ENCODE measurements at places on chromosomes 2 and 18.

DNA sequence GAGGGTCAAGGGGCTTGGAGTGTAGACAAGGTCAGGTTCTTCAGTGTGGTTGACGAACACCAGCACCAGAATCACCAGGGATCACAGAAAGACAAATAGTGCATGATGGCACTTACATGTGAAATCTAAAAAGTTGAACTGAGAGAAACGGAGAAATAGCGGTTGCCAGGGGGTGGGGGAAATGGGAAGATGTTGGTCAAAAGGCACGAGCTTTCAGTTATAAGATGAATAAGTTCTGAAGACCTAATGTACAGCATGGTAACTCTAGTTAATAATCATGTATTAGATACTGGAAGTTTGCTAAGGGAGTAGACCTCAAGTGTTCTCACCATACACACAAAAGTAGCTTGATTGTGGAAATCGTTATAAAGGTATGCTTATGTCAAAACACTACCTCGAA lies 43.7 kb upstream of the DARS1 start:
- no peak for DNase-seq

- DNase-seq = no peak
These were observed 86.2 kb upstream of the SALL3 start for GRCh38 chr18:78893281-78894032.

DNA sequence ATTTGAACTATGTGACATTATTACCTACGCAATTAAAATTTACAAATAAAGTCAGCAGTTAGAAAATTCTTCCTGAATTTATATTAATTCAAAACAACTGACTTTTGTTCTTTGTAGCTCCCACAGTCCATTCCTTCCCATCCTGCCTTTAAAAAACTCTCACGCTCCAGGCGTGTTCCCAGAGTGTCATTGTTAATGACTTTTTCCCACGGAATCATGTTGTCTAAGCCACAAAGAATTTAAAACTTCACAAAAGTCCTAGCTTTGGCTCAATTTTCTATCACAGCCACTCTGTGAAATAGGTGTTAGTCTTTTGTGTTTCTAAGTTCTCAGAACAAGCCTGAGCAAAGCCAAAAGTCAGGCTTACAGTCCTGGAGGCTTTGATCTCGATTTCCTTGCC lies 26.5 kb downstream of the SLC1A4 start:
- no peak for DNase-seq

GRCh38 chr2:190780594-190780993 lies 100.0 kb upstream of the GLS start:
- no peak for DNase-seq

DNA sequence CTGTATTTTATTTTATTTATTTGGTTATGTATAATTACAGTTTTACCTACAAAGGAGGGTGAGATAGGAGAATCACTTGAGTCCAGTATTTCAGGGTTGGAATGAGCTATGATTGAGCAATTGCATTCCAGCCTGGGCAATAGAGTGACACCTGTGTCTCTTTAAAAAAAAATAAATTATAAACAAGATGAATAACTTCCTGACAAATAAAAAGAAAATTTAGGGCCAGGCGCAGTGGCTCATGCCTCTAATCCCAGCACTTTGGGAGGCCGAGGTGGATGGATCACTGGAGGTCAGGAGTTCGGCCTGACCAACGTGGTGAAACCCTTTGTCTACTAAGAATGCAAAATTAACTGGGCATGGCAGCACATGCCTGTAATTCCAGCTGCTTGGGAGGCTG lies 17.3 kb downstream of the MTA3 start:
- DNase-seq = no peak

DNA sequence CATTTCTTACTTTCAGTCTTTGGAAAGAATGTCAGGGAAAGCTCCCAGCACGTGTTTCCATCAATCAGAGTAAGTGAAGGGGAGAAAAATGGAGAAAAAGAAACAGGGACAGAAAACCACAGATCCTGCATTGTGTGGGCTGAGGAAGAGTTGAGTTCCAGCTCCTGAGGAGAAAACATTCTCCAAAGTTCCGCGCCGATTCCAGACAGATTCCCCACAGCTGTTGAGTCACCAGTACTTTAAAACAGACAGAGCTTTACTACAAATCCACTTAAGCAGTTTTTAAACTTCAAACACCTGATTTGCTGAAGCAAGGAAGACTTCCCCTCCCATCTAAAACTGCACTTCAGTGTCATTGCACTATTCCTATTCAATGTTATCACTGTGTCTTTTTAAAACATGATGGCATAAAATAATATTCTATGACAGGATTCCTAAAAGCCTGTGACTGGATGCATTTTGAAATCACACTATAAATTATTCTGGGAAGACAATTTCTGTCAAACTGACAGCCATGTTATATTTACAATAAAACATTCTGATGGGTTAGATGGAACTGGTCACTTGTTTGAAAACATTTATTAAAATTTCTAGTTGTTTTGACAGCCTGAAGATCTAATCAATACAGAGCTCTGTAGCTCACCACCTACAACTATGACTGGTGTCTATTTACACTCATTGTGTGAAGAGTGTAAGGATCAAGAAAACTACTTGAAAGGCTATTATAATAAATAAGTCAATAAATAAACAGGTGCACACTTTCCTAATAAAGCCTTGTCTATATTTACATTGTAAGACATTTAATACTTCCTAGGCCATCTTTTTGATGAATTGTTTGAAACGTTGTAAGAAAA lies 40.9 kb downstream of the TCF4 start:
- DNase-seq = no peak

- DNase-seq = no peak
These were observed 122.3 kb downstream of the LYPD6B start for GRCh38 chr2:149160701-149161217.

DNA sequence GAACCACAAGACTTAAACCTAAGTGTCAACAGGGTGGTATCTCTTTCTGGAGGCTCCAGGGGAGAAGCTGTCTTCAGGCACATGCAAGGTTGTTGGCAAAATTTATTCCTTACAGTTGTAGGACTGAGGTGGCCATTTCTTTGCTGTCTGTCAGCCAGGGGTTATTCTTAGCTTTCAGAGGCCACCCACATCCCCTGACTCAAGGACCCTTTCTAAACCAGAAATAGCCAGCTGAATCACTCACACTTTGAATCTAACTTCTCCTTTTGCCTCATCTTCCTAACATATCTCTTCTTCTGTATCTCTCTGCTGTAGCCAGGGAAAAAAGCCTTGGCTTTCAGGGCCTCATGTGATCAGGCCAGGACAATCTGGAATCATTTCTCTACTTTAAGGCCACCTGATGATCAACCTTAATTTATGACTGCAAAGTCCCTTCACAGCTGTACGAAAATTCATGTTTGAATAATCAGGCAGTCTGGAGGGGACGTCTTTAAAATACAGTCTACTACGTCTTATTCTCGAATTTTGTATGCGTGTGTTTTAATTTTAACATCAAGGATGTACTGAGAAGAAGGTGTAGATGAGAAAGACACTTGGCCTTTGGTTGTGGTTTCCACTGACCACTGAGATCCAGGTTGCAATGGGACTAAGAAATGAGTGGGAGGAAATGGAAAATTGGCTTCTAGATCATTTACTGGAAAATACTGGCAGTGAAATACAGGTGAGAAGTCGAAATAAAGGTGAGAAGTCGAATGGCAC lies 90.4 kb downstream of the DOCK10 start:
- DNase-seq = no peak

- DNase-seq = no peak
These were observed 19.6 kb upstream of the ALLC start for GRCh38 chr2:3638456-3638810.
